ENCODE measurements at places on chromosomes 7 and 10. TPM values are rescaled to one million over a fixed set of nuclear protein-coding genes. Genes with fewer than 3 reads are reported as not detected.

The LEP gene
- total RNA-seq, result not detected

The TRPV6 gene
- total RNA-seq, result not detected

The HABP2 gene
- 0.10 TPM for total RNA-seq

The NANOS1 gene
- total RNA-seq, result 3.6 TPM

The ACADSB gene
- 8.5 TPM for total RNA-seq

The GBX1 gene
- not detected for total RNA-seq

The CCL24 gene
- not detected for total RNA-seq

The SPDYE3 gene
- total RNA-seq, result not detected

The PFKFB3 gene
- 137 TPM for total RNA-seq

The NUTM2E gene
- 0.31 TPM for total RNA-seq

The C10orf67 gene
- total RNA-seq, result not detected
